Sigmoid colon (tissue), 7 donors: ENCODE measurements at places on chromosomes 3 and 15. TPM values are rescaled to one million over a fixed set of nuclear protein-coding genes. Genes with fewer than 3 reads are reported as not detected.

- H3K4me3 ChIP-seq, result peak overlapping the region; percentile 37
- peak overlapping the region; percentile 89 for H3K27ac ChIP-seq
- peak; percentile 95 for DNase-seq
- peaks cover 18% of the 10 kb centered on the region for H3K4me1 ChIP-seq
- no peaks in the 10 kb centered on the region for H3K36me3 ChIP-seq
- no peaks in the 10 kb centered on the region for H3K27me3 ChIP-seq
Observed at GRCh38 chr15:68256675-68257450, 20.7 kb upstream of the FEM1B start.

DNA sequence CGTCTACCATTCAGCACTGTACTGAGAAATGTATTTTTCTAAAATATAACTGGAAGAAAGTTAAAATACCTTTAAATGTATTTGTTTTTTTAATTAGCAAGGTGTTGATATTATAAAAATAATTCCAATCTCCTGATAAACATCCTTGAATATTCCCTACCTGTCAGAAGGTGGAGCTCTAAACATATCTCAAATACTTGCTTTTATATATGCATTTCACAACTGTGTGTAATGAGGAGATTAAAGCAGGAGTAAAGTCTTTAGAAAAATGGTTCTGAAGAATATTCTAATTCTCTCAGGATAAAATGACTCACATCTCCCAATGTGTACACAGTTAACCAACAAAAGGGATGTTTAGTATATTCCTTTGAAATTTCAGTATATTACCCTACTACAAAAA, 422.7 kb downstream of the PLCL2 start:
- H3K4me1 ChIP-seq, result no peaks in the 10 kb centered on the region
- no peak overlapping the region for H3K4me3 ChIP-seq
- no peak for DNase-seq
- H3K27ac ChIP-seq, result no peak overlapping the region

GRCh38 chr3:107855710-107856109, 235.1 kb downstream of the CD47 start:
- no peaks in the 10 kb centered on the region for H3K4me1 ChIP-seq
- H3K4me3 ChIP-seq, result no peak overlapping the region
- no peak overlapping the region for H3K27ac ChIP-seq
- no peaks in the 10 kb centered on the region for H3K27me3 ChIP-seq
- no peaks in the 10 kb centered on the region for H3K36me3 ChIP-seq
- DNase-seq, result no peak

- no peak overlapping the region for H3K4me3 ChIP-seq
- H3K27me3 ChIP-seq, result no peaks in the 10 kb centered on the region
- H3K36me3 ChIP-seq, result no peaks in the 10 kb centered on the region
- no peaks in the 10 kb centered on the region for H3K4me1 ChIP-seq
Observed at GRCh38 chr15:94682171-94682570, 450.8 kb downstream of the MCTP2 start.

- DNase-seq, result no peak
- no peak overlapping the region for H3K27ac ChIP-seq
- no peaks in the 10 kb centered on the region for H3K27me3 ChIP-seq
- H3K36me3 ChIP-seq, result no peaks in the 10 kb centered on the region
- no peak overlapping the region for H3K4me3 ChIP-seq
Observed at GRCh38 chr15:35078221-35078915, 6.7 kb downstream of the NANOGP8 start.

GRCh38 chr3:192444096-192444790, 283.1 kb downstream of the FGF12 start:
- no peaks in the 10 kb centered on the region for H3K4me1 ChIP-seq
- DNase-seq, result peak; percentile 72
- no peaks in the 10 kb centered on the region for H3K36me3 ChIP-seq

- H3K27me3 ChIP-seq, result no peaks in the 10 kb centered on the region
- no peaks in the 10 kb centered on the region for H3K36me3 ChIP-seq
- no peak for DNase-seq
- no peaks in the 10 kb centered on the region for H3K4me1 ChIP-seq
- no peak overlapping the region for H3K4me3 ChIP-seq
Observed at GRCh38 chr3:188271226-188271914, 117.4 kb downstream of the LPP start.

DNA sequence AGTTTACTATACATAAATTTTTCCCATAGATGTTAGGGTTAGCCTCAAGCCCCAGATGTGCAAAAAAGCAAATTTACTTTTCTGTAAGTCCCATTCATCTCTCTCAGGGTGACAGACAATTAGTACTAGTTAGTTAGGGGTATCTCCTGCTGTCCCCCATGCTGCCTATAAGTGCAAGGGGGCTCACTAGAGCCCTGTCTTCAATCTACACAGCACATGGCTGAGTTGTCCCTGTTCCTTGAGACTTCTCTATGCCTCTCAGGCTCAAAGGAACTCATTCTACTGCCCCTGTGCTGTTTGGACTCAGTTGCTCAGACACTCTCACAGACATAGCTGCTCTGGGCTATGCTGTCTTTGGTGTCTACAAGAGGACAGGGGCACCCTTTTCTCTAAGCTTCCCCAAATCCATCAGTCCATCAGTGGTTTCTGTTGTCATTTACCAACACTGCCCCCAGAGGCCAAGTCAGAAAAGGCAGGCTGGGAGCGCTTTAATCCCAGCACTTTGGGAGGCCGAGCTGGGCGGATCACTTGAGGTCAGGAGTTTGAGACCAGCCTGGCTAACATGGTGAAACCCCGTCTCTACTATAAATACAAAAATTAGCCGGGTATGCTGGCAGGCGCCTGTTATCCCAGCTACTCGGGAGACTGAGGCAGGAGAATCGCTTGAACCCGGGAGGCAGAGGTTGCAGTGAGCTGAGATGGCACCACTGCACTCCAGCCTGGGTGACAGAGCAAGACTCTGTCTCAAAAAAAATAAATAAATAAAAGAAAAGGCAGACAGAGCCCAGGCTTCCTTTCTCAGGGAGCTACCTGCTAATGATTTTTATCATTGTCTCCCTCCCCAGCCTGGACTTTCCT, 31.4 kb upstream of the PRTG start:
- no peak for DNase-seq
- H3K27ac ChIP-seq, result no peak overlapping the region
- H3K4me3 ChIP-seq, result no peak overlapping the region
- H3K36me3 ChIP-seq, result no peaks in the 10 kb centered on the region

- no peaks in the 10 kb centered on the region for H3K36me3 ChIP-seq
- DNase-seq, result no peak
- H3K27ac ChIP-seq, result no peak overlapping the region
- H3K27me3 ChIP-seq, result no peaks in the 10 kb centered on the region
Observed at GRCh38 chr3:150041877-150042276, 71.2 kb upstream of the PFN2 start.

DNA sequence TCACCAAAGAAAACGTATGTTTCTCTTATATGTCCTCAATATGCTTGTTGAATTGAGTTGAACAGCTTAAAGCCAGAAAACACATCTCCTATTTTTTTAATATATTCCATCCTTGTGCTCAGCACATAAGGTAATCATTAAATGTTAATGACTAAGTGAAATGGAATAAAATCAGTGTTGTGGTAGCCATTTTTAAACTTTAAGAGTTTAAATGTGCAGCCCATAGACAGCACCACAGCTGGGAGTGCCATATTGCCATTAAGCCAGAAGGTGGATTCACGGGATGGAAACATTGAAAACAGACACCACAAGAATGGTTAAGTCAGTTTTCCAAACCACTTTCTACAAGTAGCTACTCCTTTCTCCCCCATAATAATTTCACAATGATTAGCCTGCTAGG, 76.8 kb upstream of the C15orf61 start:
- no peaks in the 10 kb centered on the region for H3K4me1 ChIP-seq
- H3K4me3 ChIP-seq, result no peak overlapping the region
- no peaks in the 10 kb centered on the region for H3K36me3 ChIP-seq
- H3K27me3 ChIP-seq, result no peaks in the 10 kb centered on the region
- DNase-seq, result no peak

GRCh38 chr15:95024351-95024750, 793.0 kb downstream of the MCTP2 start:
- H3K4me1 ChIP-seq, result no peaks in the 10 kb centered on the region
- no peaks in the 10 kb centered on the region for H3K36me3 ChIP-seq
- no peaks in the 10 kb centered on the region for H3K27me3 ChIP-seq
- no peak overlapping the region for H3K27ac ChIP-seq
- DNase-seq, result no peak
- H3K4me3 ChIP-seq, result no peak overlapping the region

DNA sequence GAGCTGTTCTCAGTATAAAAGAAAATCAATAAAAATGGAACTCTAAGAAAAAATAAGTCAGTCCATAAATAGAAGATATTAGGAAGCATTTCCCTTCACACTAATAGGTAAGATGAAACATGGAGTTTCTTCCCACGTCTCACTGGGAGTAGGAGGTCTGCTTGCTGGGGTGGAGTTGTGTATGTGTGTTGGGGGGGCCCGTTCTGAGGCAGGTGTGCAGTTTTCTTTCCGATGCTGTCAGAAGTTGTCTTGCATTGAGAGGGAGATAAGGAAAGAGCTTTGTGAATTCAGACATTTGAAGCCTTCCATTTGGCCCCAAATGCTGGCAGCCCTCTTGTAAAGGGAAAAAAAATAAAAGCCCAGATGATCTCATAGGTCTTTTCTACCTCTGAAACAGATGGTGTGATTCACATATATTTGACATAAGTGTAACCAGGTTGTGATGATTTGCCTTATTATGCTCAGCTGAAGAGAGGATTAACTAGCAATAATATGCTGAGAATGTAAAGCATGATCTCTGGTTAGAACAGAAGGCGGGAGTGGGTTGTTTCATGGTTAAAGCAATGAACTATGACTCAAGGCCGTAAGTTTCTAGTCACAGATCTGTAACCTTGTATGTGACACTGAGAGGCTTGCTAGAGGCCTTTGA, 8.8 kb downstream of the RASGRP1 start:
- no peak for DNase-seq
- H3K4me1 ChIP-seq, result no peaks in the 10 kb centered on the region
- no peaks in the 10 kb centered on the region for H3K36me3 ChIP-seq
- no peak overlapping the region for H3K27ac ChIP-seq
- H3K27me3 ChIP-seq, result no peaks in the 10 kb centered on the region

DNA sequence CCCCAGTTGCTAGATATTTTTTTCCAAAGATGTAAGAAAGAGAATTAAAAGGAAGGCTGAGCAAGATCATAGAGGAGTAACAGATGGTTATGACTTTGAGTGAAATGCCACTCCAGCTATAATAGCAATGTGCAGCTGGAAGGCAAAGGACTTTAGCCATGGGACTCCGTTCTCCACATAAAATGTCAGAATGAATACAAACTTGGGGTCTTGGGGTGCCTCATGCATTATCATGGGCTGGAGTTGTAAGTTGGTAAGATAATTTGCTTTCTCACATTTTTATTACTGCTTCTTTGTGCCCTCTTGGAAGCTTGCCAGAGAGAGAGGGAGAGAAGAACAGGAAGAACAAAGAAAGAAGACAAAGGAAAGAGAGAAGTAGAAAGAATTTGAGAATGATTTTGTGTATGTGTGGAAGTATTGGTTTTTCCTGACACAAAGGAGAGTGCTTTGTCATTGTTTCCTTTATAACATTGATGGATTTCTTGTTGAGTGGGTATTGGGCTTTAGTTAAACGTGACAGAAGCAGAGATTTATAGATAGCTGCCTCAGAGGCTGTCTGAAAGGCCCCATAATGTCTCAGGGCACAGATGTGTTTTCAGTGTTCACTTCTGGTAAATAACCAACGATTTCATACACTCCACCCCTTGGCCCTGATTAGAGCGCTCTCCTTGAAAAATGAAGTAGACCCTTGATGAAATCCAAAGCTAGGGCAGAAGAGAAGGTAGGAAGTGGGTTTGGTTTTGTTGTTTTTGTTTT, 715.3 kb downstream of the NR2F2 start:
- DNase-seq, result no peak
- no peaks in the 10 kb centered on the region for H3K36me3 ChIP-seq
- H3K4me3 ChIP-seq, result no peak overlapping the region
- H3K27me3 ChIP-seq, result no peaks in the 10 kb centered on the region
- H3K27ac ChIP-seq, result no peak overlapping the region
- no peaks in the 10 kb centered on the region for H3K4me1 ChIP-seq

DNA sequence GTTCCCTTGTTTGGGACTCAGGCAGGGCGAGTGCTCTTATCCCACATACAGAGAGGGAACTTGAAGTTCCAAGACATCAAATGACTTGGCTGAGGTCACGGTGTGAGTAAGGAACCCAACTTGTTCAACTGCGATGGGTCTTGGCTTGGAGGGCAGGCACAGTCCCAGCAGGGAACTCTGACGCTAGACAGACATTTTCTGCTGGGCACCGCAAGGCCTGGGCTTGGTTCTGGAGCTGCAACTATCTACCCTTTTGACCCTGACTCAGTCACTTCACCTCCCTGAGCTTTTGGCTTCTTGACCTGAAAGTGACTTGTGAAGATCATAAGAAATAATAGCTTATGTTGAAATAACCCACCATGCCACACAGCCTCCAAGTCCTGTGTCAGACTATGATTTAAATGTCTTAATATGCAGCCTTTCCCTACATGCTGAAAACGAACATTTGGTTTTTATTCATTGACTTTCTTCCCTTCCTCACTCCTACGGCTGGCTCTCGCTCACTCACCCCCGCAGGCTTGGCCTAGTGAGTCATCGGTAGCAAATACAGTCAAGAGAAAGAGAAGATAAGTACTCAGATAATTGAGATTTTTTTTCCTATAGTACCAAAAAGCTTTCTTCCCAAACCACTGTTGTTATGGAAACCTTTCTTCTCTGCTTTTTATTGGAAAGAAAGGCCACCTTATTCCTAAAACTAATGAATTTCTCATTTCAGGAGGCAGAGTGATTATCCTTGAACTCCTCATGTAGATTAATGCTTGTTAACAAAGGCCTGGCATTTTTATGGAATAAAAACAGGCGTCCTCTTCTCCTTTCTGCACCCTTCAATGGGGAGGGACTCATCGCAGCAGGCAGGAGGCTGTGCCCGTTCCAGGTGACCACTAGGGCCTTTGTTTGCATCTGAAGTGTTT, 178.4 kb downstream of the ATP10A start:
- no peaks in the 10 kb centered on the region for H3K36me3 ChIP-seq
- peak; percentile 85 for DNase-seq
- peaks cover 37% of the 10 kb centered on the region for H3K4me1 ChIP-seq
- H3K27ac ChIP-seq, result peak overlapping the region; percentile 76
- no peaks in the 10 kb centered on the region for H3K27me3 ChIP-seq

- no peak for DNase-seq
- no peak overlapping the region for H3K4me3 ChIP-seq
- H3K4me1 ChIP-seq, result peaks cover 21% of the 10 kb centered on the region
- H3K36me3 ChIP-seq, result no peaks in the 10 kb centered on the region
Observed at GRCh38 chr3:194874206-194874605, 188.5 kb downstream of the FAM43A start.

DNA sequence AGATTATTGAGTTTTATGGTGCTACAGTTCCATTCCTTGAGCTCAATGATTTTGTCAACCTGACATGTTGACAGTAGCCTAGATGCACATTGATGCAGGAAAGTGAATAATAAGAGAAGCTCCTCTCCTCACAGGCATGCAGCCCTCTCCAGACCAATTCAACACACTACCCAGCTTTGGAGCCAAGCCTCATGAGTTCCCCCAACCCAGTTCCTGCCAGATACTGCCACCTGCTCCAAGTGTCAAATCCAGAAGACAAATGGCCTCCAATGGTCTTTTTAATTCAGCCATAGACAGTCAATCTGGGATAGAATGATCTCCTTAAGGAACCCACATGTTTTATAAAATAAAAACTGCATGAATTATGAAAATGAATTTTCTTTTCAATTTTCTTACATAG, 83.7 kb upstream of the ARHGEF3 start:
- H3K27me3 ChIP-seq, result no peaks in the 10 kb centered on the region
- no peak for DNase-seq
- no peak overlapping the region for H3K27ac ChIP-seq
- no peak overlapping the region for H3K4me3 ChIP-seq
- peaks cover 7% of the 10 kb centered on the region for H3K4me1 ChIP-seq

Gene SCG5
- total RNA-seq, result 3.3 TPM

Gene PRSS50
- total RNA-seq, result 1.1 TPM

Gene P2RY1
- 27.4 TPM for total RNA-seq

Gene CYP1A2
- total RNA-seq, result not detected

Gene ANO10
- 18.2 TPM for total RNA-seq

Gene ALDH1A2
- total RNA-seq, result 4.9 TPM
